Activated CD4-positive, alpha-beta T cell treated with anti-CD3 and anti-CD28 coated beads, Interleukin-2, amount 50 U/mL, for 4 hours (primary cell): ENCODE measurements at places on chromosomes 1 and 21.

GRCh38 chr1:10209590-10209904 is 823 bp upstream of the KIF1B start:
- DNase-seq: no peak

DNA sequence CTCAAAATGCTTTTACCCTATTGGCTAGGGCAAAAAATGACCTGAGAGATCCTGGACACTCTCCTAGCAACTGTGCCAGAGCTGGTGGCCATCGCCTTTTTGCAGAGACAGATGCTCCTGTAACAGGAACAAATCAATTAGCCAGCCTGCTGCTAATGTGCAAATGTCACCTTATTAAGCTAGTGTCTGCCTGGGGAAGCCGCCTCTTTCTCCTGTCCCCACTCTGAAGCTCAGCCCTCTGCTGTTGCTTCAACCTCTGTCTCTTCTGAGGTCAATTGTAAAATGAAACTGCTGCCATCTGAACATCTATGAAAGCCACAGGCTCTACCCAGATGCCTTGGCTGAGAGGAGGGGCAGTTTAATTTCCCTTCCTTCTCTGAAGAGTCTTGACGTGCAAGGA is 85.5 kb upstream of the CACNA1E start:
- no peak for DNase-seq

GRCh38 chr21:14273736-14274538 is 58.0 kb downstream of the RBM11 start:
- DNase-seq: no peak

- DNase-seq: no peak
Measured at GRCh38 chr1:235015291-235015985, 113.2 kb downstream of the TOMM20 start.

DNA sequence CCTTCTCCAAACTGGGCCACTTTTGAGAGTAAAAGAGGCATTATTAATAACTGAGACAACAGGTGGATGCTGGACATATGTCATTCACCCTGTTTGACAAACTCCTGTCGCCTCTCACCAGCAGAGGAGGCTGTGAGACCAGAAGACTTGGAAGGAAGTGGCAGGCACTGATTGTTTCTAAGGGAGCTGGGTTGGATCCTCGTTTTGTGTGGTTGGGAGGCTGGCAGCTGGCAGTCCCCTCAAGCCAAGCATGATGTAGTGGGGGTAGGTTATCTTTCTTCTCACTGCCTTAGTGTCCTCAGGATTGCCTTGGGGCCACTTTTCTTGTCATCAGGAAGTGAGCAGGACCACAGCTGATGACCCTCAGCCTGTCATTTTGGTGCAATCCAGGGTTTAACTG is 86.5 kb upstream of the KCNJ15 start:
- DNase-seq: no peak

DNA sequence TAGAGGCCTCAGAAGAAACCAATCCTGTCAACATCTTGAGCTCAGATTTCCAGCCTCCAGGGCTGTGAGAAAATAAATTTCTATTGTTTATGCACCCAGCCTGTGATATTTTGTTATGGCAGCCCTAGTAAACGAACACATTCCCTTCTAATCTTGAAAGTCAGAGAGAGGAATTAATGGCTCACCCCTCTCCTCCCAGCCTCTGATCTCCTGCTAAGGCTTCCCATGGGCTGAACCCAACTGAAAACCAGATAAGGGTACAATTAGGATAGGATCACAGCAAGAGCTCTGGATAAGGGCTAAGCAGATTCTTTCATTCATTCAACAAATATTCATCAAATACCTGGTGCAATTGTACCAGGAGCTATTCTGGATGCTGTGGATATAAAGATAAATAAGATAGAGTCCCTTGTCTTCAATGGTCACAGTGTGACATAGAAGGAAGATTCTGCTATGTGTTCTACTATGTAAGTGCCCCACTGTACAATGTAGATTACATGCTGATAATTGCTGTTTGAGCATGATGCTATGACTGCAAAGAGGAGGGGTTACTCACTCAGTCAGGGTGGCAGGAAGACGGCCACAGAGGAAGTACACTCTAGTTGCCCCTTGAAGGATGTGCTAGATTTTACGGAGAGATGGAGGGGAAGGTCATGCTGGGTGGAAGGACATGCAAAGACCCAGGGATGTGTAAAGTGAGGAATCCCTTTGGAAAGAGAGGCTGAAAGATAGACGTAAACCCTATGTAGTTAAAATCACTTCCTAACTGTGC is 203.3 kb upstream of the JUN start:
- DNase-seq: no peak

- no peak for DNase-seq
Measured at GRCh38 chr1:32208891-32209328, at the start of gene DCDC2B. Gene DCDC2B (plus strand): TSS chr1:32209089. CDS start chr1:32209094, 5 bp downstream.

GRCh38 chr1:17355898-17356297 is 16.1 kb upstream of the PADI6 start:
- no peak for DNase-seq

- no peak for DNase-seq
Measured at GRCh38 chr1:145997718-145998023, 1.3 kb upstream of the TXNIP start.

- peak; percentile 42 for DNase-seq
Measured at GRCh38 chr1:110783292-110783918, 89.5 kb upstream of the CD53 start.

GRCh38 chr1:10906866-10907519 is 105.5 kb upstream of the TARDBP start:
- no peak for DNase-seq

DNA sequence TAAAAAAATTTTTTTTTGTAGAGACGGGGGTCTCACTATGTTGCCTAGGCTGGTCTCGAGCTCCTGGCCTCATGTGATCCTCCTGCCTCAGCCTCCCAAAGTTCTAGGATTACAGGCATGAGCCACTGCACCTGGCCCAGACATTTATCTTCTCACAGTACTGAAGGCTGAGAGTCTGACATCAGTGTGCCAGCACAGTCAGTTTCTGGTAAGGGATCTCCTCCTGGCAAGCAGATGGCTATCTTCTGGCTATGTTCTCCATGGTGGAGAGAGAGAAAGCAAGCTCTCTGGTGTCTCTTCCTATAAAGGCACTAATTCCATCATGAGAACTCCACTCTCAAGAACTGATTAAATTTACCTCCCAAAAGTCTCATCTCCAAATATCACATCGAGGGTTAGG is 57.8 kb upstream of the C1orf185 start:
- DNase-seq: no peak

DNA sequence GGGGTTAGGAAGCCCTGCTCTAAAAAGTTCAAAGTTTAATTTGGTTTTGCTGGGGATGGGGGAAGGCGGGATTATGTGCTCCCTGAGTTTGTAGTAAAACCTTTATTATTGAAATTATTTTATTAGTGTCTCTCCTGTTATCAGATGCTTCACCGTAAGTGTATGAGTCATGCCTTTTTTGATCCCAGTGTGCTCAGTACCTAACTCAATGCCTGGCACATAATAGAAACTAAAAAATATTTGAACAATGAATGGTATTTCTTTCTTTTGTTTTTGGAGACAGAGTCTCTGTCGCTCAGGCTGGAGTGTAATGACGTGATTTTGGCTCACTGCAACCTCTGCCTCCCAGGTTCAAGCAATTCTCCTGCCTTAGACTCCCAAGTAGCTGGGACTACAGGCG is 6.4 kb downstream of the SNRPE start:
- no peak for DNase-seq

DNA sequence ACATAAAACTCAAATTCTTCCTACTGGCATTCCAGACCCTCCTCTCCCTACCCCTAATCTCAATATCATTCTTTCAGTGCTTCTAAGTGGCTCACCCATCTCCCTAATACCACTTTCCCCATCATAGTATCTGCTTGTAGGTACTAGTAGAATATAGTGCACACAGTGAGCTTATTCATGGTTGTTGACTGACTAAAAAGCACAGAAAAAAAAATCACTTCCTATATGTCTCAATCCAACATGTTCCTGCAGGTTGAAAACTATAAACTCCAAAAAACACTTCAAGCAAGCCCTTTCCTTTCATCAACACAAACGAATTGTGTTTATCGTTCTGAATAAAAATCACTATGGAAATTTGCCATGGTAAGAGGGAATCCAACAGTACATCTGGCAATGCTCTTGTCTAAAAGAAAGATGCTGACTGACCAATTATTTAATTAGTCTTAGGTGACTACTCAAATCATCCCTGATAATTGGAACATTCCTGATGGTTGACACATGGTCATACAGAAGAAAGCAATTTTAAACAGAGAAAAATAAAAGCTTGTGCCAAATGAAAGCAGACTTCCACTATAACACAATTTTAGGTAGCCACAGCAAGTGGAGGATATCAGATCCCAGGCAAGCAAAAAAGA is 87.1 kb downstream of the NDUFS5 start:
- DNase-seq: no peak

DNA sequence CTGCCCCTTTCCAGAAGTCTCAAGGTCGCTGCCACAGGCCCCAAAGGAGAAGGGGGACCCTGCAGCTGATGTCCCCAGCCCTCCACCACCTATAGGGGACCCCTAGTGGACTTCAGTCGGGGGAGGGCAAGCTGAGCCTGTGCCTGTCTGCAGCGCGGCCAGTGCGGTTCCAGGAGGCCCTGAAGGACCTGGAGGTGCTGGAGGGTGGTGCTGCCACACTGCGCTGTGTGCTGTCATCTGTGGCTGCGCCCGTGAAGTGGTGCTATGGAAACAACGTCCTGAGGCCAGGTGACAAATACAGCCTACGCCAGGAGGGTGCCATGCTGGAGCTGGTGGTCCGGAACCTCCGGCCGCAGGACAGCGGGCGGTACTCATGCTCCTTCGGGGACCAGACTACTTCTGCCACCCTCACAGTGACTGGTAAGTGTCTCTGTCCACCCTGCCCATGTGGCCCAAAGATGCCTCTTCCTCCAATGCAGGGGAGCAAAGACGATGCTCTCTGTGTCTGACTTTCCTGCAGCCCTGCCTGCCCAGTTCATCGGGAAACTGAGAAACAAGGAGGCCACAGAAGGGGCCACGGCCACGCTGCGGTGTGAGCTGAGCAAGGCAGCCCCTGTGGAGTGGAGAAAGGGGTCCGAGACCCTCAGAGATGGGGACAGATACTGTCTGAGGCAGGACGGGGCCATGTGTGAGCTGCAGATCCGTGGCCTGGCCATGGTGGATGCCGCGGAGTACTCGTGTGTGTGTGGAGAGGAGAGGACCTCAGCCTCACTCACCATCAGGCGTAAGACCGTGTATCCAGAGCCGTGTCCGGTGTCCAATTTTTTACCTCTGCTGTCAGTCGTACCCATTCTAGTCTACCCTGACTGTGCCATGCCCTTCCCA is 79.9 kb downstream of the OBSCN start:
- DNase-seq: no peak

DNA sequence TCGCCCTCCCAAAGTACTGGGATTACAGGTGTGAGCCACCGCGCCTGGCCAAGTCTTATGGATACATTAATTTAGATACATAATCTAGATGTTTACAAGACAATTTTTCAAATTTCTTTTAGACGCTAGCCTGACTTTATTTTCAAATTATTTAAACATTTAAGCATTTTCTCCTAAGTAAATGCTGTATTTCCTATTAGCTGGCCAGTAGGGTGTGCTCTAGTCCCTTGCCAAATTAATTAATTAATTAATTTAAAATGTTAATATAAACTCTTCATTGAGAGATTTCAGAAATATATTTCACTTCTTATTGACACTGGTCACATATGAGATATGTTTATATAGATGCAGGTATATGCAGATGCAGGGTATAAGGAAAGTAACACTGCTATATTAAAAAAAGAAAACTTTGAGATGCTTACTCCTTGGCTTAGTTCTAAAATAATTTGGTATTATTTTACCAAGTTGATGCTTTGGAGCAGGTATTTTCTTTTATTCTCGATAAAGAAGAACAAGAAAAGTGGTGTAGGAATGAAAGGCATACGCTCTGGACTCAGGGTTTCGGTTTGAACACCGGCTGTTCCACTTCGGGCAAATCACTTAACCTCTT is 5.2 kb upstream of the ERRFI1 start:
- DNase-seq: peak; percentile 14

- no peak for DNase-seq
Measured at GRCh38 chr1:74266001-74266400, 30.8 kb downstream of the TNNI3K start.

DNA sequence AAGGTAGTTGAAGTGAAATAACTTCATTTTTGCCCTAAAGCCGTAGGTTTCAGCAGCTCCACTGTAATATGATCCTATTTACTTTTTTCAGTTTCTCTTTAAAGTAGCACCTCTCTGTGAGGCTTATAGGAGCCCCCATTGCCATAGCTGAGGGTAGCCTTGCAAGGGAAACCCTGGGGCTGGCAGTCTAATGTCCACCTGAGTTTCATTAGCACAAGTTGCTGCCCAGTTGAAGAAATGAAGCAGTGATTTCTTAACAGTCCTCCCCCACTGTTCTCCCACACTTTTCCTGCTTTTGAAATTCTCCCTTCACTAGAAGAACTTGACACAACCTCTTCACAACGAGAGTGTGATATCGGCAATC is 1.5 kb downstream of the HMCN1 start:
- no peak for DNase-seq

- DNase-seq: no peak
Measured at GRCh38 chr1:15441247-15441646, 3.0 kb downstream of the CTRC start.

GRCh38 chr1:233707880-233708815 is 94.2 kb downstream of the KCNK1 start:
- DNase-seq: no peak

DNA sequence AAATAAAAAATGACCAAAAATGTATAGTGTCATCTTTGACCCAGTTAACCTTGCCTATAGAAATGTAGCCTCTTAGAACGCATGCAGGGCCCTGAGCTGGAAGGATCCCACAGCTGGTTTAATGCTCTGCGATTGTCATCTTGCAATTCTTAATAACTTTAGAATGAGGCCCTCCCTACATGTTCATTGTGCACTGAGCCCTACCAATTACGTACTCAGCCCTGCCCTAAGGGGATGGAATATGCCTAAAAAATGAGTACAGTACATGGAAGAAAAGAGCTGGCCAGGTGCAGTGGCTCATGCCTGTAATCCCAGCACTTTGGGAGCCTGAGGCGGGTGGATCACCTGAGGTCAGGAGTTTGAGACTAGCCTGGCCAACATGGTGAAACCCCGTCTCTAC is 57.8 kb upstream of the BCAR3 start:
- no peak for DNase-seq

DNA sequence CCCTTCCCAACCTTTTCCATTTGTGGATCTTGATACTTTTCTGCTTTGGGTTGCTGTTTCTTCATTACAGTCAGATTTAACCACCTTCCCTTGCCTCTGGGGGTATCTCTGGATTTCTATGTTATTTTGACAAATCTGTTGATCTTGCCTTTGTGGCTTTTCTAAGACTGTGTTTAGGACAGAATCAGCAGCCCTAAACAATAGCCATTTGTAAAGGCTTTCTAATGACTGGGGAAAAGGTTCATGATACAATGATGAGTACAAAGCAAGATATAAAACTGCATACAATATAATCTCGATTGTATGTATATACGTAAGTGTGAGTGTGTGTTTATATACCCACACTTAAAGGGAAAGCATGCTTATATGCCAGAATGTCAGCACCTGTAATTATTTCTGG is 27.8 kb downstream of the FAM20B start:
- DNase-seq: no peak
